Occipital lobe (tissue), 3 donors: ENCODE measurements at places on chromosomes 13 and 19. TPM values are rescaled to one million over a fixed set of nuclear protein-coding genes. Genes with fewer than 3 reads are reported as not detected.

GRCh38 chr13:106685143-106685542 lies 117.2 kb upstream of the ARGLU1 start:
- DNase-seq: no peak

DNA sequence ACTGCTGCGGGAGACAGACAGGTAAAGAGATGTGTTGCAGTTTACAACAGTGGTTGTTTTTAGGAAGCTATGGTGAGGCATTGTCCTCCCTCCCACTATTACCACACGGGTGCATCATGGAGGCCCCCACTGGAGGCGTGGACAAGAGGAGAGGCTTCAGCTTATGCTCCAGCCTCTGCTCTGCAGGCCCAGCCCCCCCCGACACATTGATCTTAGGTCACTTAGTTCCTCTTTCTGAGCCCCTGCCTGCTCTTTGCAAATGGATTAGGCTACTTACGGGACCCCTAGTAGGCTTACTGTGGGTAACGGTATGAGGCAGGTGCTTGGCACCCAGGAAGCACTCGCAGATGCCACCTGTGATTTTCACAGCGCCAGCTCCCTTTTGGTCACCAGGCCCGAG lies 123.9 kb downstream of the SLC7A1 start:
- no peak for DNase-seq

DNA sequence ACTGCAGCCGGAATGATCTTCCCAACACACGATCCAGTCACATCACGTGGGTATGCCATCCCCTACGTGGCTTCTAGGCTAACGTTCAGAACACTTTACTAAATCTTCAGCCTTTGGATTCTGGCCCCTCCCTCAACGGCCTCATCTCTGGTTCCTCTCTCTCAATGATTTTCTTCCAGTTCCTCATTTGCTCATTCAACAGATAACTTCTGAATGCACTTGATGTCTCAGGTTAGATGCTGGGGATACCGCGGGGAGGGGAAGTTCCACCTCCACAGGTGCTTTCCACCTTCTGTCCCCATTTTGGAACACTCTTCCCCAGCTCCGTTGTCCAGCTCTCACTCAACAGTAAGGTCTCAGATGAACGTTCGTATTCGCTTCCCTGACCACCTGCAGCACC lies 66.1 kb downstream of the ATP7B start:
- DNase-seq: no peak

GRCh38 chr19:33290082-33290815 lies 12.1 kb downstream of the CEBPA start:
- no peak for DNase-seq

- DNase-seq: no peak
Measured at GRCh38 chr13:111202745-111203144, 87.6 kb downstream of the ARHGEF7 start.

- DNase-seq: no peak
Measured at GRCh38 chr13:31595563-31595962, 143.8 kb upstream of the RXFP2 start.

GRCh38 chr19:34225659-34226015 lies 28.7 kb upstream of the GARRE1 start:
- no peak for DNase-seq

GRCh38 chr13:51225029-51225428 lies 2.8 kb downstream of the FAM124A start:
- DNase-seq: no peak

GRCh38 chr19:41621654-41622053 lies 5.2 kb downstream of the CEACAM4 start:
- no peak for DNase-seq

- DNase-seq: no peak
Measured at GRCh38 chr13:73189776-73190175, 131.0 kb downstream of the KLF5 start.

GRCh38 chr13:102582256-102582655 lies 14.5 kb upstream of the TPP2 start:
- DNase-seq: no peak

GRCh38 chr13:41284512-41285288 lies 21.3 kb upstream of the MTRF1 start:
- DNase-seq: no peak

- no peak for DNase-seq
Measured at GRCh38 chr13:43787997-43788396, 1.2 kb upstream of the ENOX1 start.

- no peak for DNase-seq
Measured at GRCh38 chr19:29663861-29664752, 1.2 kb upstream of the PLEKHF1 start.

DNA sequence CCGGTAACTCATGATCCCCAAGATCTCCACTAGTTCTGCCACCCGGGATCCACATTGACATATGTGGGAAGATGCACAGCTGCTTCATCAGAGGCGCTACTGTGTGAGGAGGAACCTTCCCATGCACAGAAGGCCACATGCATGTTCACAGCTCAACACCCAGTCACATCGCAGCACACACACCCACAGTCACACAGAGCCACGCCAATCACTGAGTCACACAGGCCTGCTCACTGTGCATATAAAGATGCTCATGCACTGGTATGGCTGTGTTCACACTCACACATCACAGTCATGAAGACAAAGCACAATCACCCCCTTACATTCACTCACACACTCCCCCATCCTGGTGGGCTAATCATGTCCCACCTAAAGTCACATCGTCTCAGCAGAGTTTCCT lies 9.8 kb downstream of the CLC start:
- no peak for DNase-seq

DNA sequence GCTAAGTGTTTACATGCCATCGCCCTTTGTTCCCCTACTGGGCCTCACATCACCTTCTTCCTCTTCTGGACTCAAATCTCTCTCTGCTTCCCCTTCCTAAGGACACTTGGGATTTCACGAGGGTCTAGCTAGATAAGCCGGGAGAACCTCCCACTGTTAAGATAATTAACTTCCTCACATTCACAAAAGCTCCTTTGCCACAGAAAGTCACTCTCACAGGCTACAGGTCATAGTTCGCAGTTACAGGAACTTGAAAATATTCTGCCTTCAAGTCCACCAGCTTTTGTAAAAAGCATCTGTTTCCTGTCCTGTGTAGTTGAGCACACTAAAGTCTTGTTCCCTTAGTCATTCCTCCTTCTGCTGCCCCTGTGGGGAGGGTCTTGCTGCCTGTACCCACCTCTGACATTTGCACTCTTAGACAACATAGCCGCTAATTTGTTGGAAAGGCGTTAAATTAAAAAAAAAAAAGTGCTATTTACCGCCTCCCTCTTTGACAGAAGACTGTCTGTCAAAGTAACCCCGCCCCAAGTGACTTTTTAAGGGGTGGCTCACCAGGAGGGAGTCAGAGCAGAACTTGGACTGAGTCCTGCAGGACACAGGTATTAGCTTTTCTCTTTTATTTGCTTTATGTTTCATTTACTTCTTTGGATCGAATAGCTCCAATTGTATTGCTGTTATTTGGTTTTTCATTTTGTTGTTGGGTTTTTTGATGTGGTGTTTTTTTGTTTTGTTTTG lies 26.8 kb upstream of the CEACAM21 start:
- DNase-seq: no peak

DNA sequence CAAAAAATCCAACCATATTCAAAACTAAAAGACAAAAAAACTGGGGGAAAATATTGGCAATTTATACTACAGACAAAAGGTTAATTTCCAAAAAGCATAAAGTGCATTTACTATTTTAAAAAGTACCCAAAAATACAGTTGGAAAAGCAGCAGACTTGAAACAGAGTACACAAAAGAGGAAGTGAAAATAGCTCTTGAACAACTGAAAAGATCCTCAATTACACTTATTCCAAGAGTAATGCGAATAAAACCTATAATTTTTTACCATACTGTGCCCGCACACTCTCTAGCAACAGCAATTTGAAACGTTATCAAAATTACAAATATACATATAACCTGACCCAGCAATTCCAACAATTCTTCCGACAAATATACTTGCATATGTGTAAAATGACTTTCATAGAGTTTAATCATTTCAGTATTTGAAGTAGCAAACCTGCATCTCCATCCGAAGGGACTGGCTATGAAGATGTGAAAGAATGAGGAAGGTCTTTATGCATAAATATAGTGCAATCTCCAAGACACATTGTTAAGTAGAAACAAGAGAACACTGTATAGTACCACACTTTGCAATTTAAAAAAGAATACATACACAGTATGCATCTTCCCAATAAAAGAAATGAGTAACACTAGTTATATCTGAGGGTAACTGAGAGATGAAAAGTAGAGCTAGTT lies 25.4 kb downstream of the ALG5 start:
- no peak for DNase-seq

- DNase-seq: no peak
Measured at GRCh38 chr13:108263621-108264355, 5.7 kb upstream of the TNFSF13B start.

DNA sequence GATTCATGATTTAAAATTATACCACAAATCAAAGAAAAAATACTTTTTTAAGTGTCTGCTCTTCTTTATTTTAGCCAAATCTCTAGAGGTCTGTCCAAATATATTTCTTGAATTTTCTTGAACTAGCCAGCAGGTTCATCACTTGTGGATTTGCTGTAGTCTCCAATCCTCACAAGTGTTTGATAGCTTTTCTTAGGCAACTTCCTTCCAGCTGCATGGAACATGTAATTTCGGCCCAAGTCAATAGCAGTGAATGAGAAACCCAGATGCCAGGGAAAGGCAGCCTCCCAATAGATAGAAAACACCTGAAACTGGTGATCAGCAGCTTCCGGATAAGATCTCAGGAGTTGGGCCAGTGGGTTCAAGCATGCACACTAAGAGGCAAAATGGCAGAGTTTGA lies 15.6 kb upstream of the RNASEH2B start:
- no peak for DNase-seq

DNA sequence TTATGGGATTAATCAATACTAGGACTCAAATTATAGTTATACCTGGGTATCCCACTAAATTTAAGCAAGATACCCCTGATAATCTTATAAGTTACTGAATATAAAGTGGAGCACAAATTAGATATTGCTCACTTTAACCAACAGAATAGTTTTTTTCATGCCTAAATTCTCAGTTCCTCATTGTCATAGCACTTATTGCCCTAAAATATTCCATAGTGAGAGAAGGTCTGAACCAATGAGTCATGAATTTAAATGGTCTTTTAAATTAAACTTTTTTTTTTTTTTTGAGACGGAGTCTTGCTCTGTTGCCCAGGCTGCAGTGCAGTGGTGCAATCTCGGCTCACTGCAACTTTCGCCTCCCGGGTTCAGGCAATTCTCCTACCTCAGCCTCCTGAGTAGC lies 42.4 kb downstream of the ZNF136 start:
- no peak for DNase-seq

The PDE4C gene
- 0.47 TPM for total RNA-seq

The MAP3K10 gene
- total RNA-seq: 37.4 TPM

The CACNA1A gene
- total RNA-seq: 31.4 TPM

The GTF3A gene
- 68.0 TPM for total RNA-seq

The B9D2 gene
- 5.3 TPM for total RNA-seq

The PSG11 gene
- total RNA-seq: not detected

The ZNF471 gene
- 18.4 TPM for total RNA-seq

The IRGC gene
- not detected for total RNA-seq

The FLT1 gene
- 13.7 TPM for total RNA-seq

The EFNB2 gene
- total RNA-seq: 82.8 TPM
